ENCODE measurements at places on chromosomes 2 and 18.

DNA sequence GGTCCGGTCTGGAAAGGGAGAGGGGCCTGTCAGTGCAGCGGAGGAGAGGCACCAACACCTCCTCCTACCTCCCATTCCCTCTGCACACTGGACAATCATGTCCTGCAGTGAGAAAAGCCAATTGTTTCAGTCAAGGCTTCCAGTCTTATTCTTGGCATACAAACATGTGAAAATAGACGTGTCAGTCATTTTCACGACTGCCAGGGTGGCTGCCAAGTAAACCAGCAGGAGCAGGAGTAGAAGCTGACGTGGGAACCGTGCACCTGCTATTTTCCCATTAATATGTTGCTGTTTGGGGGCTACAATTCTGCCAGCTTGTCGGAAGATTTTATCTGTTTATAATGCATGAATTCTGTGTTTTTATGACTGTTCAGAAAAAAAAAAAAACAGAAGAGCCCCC lies 202.3 kb downstream of the SPP2 start:
- no peak for DNase-seq

DNA sequence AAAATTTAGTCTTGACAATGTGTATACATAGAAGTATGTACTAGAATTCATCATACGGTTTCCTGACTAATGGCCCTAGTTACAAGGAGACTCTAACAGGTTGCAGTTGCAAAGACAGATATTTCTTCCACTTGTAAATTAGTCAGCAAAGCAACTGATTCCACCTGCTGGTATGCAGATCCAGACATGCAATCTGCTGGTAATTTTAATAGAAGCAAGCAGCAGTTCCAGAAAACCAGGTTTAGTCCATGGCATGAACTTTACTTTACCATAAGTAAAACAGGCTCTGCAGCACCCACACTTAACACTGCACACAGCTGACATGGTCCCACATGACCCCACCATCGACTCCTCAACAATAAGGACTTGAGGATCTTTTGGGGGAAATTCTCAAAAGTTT lies 110.9 kb upstream of the SP3 start:
- DNase-seq, result no peak

GRCh38 chr2:55355451-55355850 lies 64.2 kb downstream of the CCDC88A start:
- DNase-seq, result no peak

GRCh38 chr18:13267431-13267873 lies 48.9 kb downstream of the LDLRAD4 start:
- no peak for DNase-seq

DNA sequence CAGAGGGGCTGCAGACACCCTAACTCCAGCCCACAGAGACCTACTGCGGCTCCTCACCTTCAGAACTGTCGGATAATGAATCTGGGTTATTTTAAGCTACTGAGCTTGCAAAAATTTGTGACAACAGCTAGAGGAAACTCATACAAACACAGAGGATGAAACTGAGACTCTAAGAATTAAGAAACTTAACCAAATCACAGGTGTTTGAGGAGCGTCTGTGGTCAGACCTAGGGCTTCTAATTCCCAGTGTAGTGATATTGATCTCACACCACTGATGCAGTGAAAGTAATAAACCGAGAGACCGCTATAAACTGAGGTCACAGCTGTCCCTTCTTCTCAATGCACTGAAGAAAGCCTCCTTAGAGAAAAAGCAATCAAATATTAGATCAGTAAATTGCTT lies 110.1 kb downstream of the RGPD3 start:
- no peak for DNase-seq

- no peak for DNase-seq
Measured at GRCh38 chr18:47120428-47120827, 29.9 kb downstream of the HDHD2 start.

- DNase-seq, result no peak
Measured at GRCh38 chr18:58769321-58769720, 95.4 kb upstream of the ZNF532 start.
